Occipital lobe (tissue), 3 donors: ENCODE measurements at places on chromosomes 16 and 17. TPM values are rescaled to one million over a fixed set of nuclear protein-coding genes. Genes with fewer than 3 reads are reported as not detected.
A peak's percentile ranks its signal among the peaks of the same experiment; 100 is the strongest.

DNA sequence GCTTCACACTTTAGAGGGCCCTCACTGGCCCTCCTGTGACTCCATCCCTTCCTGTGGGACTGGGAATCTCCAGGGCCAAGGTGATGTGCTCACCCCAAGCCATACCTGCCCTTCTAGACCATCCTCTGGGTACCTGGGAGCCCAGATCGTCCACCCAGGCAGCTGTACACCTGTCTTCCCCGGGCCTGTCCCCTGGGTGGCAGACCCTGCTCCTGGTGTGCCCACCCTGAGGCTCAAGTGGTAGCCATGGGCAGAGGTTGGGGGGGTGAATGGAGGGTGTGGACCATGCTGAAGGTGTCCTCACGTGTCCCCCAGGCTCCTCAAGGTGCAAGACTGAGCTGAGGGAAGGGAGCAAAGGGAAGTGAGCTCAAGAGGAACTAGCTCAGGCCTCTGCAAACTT is 9.3 kb downstream of the CLEC10A start:
- no peak for DNase-seq

DNA sequence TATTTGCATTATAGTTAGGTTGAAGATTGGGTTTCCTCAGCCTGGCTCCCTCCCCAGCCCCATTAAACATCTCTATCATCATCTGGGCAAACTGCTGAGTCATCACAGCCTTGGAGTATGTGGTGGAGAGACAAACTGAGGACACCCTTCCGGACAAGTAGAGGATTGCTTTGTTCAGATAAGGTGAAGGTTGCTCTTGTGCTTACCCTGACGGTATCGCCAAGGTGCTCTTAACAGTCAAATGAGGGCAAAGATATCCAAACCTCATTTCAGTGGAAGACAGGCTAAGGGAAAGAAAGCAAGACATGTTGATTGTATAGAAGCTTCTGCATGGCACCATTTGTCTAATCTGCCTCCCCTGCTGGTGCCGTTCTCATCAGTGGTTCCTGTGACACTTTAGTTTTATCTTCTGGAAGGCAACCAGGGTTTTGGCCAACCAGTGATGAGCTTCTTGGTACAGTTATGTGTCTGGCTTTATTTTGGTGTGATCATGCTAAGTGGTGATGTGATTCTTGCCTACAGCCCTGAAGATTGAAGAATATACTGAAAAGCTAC is 56.9 kb upstream of the LGALS9 start:
- no peak for DNase-seq

DNA sequence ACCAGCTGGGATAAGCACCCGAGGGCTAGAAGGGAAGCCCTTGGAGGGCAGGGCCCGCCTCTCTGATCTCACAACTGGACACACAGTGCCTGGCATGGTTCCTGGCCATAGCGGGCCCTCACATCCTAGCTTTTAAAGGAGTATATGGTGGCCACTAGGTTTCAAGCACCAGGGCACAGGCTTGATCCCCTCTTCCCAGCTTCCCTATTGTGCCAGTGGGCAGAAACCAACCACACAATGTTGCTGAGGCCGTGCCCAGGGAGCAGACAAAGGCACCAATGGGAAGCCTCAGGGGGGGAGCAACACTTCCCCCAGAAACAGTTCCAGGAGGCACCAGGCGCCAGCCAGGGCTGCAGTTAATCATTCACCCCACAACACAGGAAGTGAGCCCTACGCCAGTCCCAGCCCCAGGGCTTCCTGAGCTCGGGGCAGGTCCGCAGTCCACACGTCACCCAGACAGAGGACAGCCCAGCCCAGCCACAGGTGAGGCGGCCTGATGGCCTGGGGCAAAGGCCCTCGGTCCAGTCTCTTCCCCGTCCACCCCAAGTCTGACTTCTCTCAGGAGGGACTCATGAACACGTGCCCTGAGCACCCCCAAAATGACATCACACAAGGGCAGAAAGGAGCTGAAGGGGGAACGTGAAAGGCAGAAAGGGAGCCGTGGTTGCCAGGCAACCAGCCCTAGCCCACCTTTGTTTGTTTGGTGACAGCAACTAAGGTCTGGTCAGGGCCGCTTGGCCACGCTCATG is 12.8 kb downstream of the SMIM5 start:
- peak; percentile 67 for DNase-seq

- DNase-seq = no peak
Observed at GRCh38 chr17:17536702-17537101, 40.5 kb upstream of the RASD1 start.

- no peak for DNase-seq
Observed at GRCh38 chr17:82911822-82912221, 72.0 kb upstream of the ZNF750 start.

DNA sequence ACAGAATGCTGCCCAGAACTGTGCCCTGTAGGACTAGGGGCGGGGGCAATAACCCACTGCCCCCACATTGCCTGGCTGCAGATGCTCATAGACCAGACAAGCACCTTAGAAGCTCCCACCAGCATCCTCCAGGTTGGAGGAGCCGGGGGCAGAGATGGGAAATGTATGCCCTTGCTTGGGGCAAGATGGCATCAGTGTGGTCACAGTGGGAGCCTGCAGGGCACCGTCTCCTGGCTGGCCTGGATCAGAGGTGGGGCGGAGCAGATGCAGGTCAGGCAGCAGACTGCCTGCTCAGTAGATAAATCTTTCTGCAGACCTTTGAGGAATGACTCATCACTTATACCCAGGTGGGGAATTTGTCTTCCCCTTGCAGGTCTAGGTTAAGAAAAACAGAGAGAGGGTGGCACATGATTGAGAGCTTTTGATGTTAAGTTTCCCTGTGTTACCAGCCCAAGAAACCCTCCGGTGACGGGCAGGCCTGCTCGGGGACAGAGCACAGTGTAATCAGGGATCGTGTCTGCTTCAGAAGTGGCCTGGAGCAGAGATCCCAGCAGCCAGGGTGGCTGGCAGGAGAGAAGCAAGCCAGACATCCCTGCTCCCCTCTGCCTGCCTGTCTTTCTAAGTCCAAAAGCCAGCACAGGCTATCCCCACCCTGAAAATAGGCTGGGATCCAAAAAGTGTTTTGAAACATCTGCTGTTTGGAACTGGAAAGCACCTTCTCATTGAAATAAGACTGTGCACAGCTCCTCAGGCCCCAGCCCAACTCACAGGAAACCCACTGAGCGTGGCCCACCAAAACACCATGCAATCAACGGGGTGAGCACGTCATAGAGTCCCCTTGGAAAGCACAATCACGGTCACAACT is 50.7 kb upstream of the RPL38 start:
- DNase-seq = no peak

DNA sequence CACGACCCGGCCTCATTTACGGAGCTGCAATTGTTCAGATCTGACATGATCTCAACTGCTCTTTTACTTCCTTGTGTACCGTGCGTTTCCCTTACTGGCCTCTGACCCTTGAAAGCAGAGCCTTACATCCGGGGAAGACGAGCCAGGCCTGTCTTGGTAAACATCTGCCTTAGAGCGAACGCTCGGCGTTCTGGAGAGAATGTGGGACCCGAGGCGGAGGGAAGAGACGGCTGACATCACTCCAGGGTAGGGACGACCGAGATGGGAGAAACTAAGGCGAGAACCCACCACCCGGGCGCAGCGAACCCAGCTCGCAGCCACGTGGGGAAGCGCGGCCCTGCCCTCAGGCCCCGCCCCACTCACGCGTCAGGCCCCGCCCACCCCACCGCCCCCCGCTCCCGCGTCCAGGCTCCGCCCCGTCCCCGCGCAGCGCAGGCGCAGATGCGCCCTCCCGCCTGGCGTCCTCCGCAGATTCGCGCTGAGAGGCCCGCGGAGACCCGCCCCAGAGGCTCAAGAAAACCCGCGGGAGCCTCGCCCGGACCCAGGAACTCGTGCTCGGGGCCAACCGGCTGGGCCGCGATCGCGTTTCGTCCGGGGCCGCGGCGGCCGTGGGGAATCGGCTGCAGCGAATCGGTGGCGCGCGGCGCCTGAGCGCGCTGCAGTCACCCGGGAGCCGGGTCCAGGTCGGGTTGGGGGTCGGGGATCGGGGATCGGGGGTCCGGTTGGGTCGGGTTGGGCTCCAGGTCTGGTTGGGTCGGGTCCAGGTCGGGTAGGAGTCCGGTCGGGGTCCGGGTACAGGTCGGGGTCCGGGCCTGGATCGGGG is at the start of gene TELO2:
TELO2 (plus strand) TSS at position 438 of the 823 bp plus-strand sequence. CDS start 922 bp downstream, outside the sequence.
- peak; percentile 78 for DNase-seq

GRCh38 chr16:84262031-84262430 is 22.2 kb upstream of the KCNG4 start:
- DNase-seq = no peak

- DNase-seq = peak; percentile 68
Observed at GRCh38 chr16:70685938-70686375, at the start of gene MTSS2. Gene MTSS2, minus strand, starts transcription at chr16:70686053. Its CDS starts 262 bp downstream, at chr16:70685791.

DNA sequence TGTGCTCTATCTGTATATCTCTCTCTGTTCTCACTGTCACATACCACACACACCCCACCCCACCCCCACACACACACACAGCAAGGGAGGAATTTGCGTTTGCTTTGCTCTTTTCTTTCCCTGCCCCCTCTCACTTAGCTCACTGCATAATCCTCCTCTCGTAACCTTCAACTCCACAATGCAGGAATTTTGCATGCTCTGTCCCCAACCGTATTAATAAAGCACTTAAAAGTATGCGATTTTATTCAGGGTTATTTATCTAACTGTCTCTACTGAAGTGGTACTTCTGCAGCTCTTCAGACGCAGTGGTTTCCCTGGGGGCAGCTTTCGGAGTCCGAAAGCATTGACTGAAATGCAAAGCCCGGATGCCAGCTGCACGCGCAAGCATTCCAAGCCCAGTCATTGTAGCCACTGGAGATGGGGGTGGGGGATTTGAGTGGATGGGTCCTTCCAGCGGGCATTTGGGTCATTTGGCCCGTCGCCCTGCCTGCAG is 105.4 kb upstream of the RBFOX1 start:
- no peak for DNase-seq

GRCh38 chr17:60750640-60751039 is 73.0 kb downstream of the BCAS3 start:
- DNase-seq = no peak

DNA sequence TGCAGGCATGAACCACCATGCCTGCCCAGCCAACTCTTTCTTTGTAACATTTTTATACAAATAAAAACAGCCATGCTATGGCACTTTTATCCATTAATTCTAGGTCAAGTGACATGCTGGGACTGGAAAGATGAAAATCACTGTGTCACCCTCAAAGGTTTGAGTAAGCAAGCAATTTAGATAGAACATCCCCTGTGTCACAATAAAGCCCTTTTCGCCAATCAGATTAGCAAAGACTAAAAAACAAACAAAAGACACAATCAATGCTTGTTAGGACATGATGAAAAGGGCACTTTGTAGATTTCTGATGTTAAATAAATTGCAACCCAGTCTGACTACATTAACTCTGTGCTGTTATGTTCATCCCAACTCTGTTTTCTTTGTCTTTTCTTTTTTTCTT is 26.4 kb downstream of the CHP2 start:
- no peak for DNase-seq

- no peak for DNase-seq
Observed at GRCh38 chr16:89122322-89122851, 28.7 kb downstream of the ACSF3 start.

Gene TBC1D3G
- total RNA-seq = not detected

Gene CDH16
- not detected for total RNA-seq

Gene FA2H
- 0.16 TPM for total RNA-seq

Gene TBC1D3I
- total RNA-seq = 0.62 TPM

Gene IST1
- total RNA-seq = 122 TPM

Gene TAT
- 0.31 TPM for total RNA-seq

Gene TLCD1
- not detected for total RNA-seq

Gene SULT1A3
- total RNA-seq = 2.3 TPM

Gene IL17C
- not detected for total RNA-seq

Gene GGA3
- total RNA-seq = 17.6 TPM

Gene CENPX
- total RNA-seq = 29.2 TPM

Gene MYLK3
- 0.78 TPM for total RNA-seq
